ENCODE measurements at places on chromosomes 4 and X.

GRCh38 chrX:134244043-134244442, 7.1 kb downstream of the CCDC160 start:
- DNase-seq, result no peak

DNA sequence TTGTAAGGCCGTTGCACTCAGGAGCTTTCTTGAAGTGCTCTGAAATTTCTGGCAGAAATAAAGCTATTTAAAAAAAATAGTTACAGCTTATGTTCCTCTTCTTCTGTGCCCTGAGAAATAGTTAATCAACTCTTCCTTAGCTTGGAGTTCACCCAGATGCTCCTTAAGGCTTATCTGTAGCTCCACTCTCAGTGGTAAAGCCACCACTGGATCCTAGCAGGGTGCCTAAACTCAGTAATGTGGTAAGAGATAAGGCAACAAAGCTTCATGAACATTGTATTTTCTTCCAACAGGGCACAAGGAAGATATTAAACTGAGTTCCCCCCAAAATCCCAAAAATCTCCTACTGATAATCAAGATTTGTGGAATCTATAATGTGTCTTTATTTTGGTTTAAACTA, 299.5 kb downstream of the MAPK10 start:
- DNase-seq, result no peak

- no peak for DNase-seq
Measured at GRCh38 chr4:76090241-76090691, 15.8 kb downstream of the ART3 start.

GRCh38 chr4:151641167-151641566, 119.6 kb downstream of the GATB start:
- no peak for DNase-seq

- peak; percentile 55 for DNase-seq
Measured at GRCh38 chr4:150411520-150411919, 170.4 kb upstream of the MAB21L2 start.

DNA sequence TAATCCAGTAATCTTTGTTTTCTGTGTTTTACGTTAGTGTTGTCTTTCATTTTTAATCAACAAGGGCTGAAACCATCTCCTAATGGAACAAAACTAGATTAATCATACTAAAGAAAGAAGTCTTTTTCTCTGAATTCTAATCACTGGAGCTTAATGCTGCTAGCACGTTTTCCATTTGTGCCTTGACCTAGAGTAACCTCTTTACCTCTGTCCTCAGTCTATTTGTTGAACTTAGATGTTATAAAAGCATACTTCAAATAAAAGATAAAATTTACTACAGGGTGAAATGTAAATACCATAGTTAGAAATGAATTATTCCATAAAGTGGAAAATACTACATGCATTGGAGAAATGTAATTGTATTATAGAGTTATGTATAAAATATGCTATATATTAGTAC, 207.1 kb downstream of the NKX6-1 start:
- no peak for DNase-seq

- DNase-seq, result no peak
Measured at GRCh38 chr4:59243038-59243437, 1957.1 kb upstream of the ADGRL3 start.

GRCh38 chr4:103934178-103934789, 214.5 kb upstream of the TACR3 start:
- DNase-seq, result peak; percentile 43

GRCh38 chr4:123423819-123424218, 27.2 kb downstream of the SPRY1 start:
- DNase-seq, result no peak

GRCh38 chr4:77078401-77078800, 2.6 kb upstream of the CCNI start:
- no peak for DNase-seq

DNA sequence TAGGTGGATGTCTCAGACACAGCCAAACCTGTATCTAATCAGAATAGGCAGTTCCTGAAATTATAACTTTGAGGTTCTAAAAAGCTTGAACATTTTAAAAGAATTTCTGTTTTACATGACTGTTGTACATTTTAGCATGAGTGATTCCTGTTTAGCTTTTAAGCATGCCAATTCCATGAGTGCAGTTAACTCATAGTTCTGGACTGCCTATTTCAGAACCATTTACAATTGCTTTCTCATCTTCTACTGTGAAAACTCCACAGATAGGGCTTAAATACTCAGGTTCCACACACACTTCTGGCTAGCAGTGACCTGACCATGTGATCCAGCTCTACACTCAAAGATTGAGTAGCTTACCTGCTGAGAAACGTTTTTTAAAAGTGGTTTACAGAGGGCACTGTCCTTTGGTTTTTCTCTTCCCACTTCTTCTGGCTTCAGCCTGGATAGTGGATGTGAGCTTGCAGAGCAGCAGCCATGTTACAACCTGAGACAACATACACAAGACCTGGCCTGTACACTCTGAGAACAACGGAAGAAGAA, 280.8 kb downstream of the ANKRD50 start:
- no peak for DNase-seq

- DNase-seq, result no peak
Measured at GRCh38 chr4:21827575-21827974, 121.0 kb downstream of the KCNIP4 start.

DNA sequence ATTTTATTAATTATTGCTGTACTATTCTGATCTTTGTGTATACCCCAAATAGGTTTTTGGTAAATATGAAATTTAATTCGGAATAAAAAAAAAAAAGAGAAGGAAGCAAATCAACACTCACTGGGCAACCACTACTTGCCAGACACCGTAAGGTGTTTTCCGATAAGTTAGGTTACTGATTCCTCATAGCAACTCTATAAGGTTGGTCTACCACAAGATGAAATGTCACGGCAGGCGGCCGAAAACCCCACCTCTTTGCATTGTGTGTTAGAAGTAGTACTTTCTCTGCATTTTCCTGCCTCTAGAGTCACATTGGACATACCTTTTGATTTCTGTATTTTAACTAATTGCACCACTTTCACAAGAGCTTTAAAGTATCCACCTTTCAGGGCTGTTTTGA, 44.5 kb upstream of the RASGEF1B start:
- no peak for DNase-seq

DNA sequence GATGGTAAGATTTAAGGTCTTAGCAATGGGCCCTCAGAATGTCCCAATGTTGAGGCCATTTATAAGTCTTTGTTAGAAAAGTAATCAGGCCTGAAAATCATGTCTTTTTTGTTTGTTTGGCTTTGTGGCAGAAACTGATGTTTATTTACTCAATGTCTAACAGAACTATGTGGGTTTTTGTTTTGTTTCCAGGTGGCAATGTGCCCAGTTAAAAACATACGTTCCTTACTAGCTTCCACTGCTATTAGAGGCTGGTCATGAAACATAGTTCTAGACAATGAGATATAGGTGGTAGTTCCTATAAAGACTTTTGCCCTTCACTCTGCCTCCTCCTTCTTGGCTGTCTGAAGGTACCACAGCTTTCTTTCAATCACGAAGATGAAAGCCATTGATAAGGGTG, 108.8 kb downstream of the C4orf51 start:
- no peak for DNase-seq

GRCh38 chr4:168397611-168398169, 79.1 kb upstream of the DDX60 start:
- no peak for DNase-seq

- DNase-seq, result no peak
Measured at GRCh38 chr4:182246401-182247205, 3.4 kb downstream of the TENM3 start.

GRCh38 chr4:91963486-91963885, 340.3 kb upstream of the GRID2 start:
- no peak for DNase-seq

- peak; percentile 65 for DNase-seq
Measured at GRCh38 chrX:153590961-153591956, 7.7 kb downstream of the CCNQ start.

DNA sequence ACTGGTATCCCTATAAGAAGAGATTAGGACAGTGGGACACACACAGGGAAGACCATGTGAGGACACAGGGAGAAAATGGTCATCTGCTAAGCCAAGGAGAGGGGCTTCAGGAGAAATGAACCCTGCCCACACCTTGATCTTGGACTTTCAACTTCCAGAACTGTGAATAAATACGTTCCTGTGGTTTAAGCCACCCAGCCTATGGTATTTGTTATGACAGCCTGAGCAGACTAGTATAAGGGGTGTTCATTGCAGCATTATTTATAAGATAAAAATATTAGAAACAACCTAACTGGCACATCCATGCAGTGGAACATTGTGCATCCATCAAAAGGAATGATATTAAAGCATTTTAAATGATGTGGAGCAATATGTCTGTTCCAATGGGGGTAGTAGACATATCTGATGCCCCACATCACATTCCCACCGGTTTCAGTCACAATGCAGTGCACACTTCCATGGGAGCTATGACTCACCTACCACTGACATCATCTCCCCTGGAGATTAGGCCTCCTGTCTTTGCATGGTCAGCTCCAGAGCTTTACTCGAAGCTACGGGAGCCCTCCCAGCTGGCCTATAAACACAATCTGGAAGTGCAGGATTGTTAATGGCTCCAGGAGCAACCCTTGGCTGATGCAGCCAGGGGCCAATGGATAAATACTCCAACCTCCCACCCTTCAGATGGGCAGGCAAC, 38.9 kb upstream of the MAMLD1 start:
- no peak for DNase-seq

GRCh38 chr4:38711066-38711465, 47.1 kb downstream of the KLF3 start:
- DNase-seq, result no peak

- no peak for DNase-seq
Measured at GRCh38 chrX:107704587-107704986, 71.0 kb downstream of the TSC22D3 start.

DNA sequence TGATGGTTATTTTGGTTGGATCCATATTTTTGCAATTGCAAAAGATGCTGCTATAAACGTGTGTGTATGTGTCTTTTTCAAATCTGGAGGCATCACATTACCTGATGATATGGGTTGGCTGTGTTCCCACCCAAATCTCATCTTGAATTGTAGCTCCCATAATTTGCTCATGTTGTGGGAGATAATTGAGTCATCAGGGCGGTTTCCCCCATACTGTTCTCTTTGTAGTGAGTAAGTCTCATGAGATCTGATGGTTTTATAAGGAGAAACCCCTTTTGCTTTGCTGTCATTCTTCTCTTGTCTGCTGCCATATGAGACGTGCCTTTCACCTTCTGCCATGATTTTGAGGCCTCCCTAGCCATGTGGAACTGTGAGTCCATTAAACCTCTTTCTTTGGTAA, 33.4 kb downstream of the APOOL start:
- no peak for DNase-seq

- DNase-seq, result no peak
Measured at GRCh38 chr4:44646151-44646550, 5.3 kb downstream of the YIPF7 start.

GRCh38 chrX:63855896-63856295, 70.9 kb upstream of the ARHGEF9 start:
- no peak for DNase-seq

DNA sequence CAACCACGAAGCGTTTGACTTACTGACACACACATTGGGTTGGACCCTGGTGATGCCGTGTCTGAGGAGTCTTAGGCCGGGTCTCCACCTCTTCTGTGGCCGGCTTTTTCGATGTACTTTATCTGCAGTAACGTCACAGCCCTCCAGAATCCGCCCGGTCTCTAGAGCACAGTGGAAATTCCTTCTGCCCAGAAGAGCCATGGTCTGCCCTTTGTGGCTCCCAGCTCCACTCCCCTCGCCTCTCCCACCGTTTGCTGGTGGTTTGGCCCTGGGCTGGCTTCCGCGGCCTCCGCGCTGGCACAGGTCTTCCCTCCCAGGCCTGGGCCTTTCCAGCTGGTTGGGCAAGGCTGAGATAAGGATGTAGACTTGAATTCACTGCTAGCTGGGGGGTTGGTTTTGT, 4.3 kb downstream of the MAEA start:
- DNase-seq, result no peak

- DNase-seq, result no peak
Measured at GRCh38 chrX:150167482-150168324, 195.4 kb upstream of the MAMLD1 start.

DNA sequence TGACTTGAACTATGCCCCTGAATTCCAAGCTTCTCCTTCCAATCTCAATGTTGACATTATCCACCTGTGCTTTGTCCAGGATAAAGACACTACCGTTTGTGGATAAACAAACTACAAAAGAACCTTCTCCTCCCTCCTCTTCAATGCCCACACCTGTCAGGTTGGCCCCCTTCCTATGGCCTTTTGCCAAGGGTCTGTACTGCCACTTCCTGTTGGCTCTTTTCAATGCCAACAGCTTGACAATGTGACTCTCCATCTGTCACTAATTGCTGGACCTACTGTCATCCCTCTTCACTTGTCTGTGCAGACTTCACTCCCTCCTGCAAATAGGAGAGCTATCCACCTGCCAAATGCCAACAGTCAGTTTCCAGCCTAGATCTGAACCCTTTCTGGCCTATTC, 35.8 kb upstream of the MID1 start:
- DNase-seq, result peak; percentile 96

- DNase-seq, result no peak
Measured at GRCh38 chr4:177740563-177740962, 298.3 kb upstream of the AGA start.

DNA sequence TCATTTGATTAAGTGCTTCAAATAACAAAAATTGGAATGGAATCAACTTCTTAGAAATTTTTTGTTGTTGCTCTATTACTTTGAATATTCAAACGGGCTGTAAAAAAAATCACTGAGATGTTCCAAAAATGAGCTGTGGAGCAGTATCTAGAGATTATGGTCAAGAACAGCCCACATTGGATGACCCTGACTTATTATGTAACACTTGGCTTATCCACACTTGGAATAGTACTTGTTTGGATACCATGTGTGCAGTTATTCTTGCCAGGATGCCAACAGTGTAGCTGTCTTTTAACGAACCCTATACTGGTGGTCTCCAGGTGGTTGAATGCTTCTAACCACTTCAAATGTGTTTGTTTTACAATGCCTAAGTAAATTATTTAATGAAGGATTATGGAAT, 64.9 kb upstream of the CAMK2D start:
- no peak for DNase-seq

DNA sequence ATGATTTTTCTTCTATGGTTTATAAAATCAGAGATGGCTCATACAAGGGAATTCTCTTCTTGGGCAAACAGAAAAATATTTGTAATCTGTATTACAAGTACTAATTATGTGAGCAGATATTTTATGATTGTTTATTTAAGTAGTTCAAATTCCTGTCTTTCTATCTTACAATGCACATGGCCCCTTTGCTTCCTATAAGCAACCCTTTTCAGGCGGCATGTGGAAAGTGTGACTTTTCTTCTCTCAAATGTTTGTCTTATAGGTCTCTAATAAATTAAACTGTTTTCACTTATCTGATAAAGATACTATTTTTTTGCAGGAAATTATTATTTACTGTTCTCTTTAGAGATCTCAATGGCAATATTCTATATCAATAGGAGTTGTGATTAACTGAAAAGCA, 259.3 kb upstream of the MAGEB18 start:
- no peak for DNase-seq

All from NCI-H524 (cell line).